Calu3 (cell line): ENCODE measurements at places on chromosomes 2 and 18.

GRCh38 chr18:34329840-34330239 lies 105.1 kb upstream of the NOL4 start:
- DNase-seq: no peak

- no peak for DNase-seq
These were observed 31.8 kb upstream of the RIOK3 start for GRCh38 chr18:23421277-23421676.

DNA sequence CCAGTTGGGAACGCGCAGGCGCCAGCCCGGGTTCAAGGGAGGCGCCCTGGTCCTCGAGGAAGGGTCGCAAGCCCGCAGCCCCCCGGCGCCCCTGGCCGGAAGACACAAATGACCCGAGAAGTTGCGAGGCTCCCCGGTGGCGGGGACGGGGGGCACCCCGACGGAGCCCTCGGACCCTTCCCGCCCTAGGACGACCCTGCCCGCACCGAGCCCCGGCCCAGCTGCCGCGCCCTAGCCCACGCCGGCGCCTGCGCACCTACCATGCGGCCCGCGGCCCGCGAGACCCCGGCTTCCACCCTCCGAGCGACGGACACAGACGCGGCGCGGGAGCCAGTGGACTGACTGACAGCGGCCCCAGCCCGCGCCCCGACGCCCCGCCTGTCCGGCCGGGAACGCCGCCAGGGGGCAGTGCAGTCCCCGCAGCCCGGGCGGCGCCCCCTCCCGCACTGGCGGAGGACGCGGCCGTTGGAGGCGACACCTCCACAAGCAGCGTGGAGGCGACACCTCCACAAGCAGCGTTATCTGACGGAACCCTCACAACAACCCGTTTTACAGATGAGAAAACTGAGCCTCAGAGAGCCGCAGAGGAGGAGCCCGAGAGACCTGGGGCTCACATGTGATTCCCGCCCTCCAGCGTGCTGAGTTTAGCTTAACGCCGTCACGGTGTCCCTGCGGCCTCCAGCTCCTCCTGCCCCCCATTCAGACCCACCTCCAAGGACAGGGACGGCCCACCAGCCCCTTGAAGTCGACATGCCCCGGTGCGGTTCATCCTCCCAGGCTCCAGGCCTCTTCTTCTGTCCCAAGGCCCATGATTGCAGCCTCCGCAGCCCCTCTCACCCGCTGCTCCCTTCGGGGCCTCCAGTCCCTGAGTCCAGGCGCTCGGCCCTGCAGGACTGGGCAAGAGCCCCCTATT lies at the start of gene NMUR1:
Gene NMUR1 (minus strand): TSS at position 347 of the 913 bp plus-strand sequence. CDS start 84 bp downstream, at position 263.
- DNase-seq: peak; percentile 73

DNA sequence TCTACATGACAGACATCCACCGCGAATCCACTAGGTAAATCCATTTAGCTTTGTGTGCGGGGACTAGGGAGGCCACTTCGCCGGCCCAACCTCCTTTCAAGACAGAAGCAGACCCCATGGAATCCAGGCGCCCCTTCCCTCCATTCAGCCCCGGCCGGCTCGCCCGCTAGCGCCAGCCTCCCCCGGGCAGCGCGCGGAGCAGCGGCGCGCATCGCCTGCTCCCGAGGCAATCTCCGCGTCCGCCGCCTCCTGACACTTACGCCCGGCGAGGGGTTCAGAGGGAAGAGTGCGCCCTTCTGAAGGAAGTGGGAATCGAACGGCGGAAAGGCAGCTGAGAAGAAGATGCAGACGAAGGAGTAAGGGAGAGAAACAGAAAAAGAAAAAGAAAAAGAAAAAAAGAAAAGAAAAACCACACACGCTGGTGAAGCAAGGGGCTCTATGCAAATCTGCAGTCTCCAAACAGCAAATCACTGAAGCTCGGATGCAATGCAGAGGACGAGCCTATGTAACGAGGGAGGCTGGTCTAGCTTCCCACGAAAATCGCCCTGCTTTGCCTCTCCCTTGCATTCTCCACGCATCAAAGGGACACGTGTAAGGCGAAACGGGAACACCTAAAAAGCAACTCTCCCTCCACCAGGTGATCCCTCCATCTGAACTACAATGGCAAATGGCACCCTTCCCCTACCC lies 684.4 kb downstream of the NRXN1 start:
- DNase-seq: no peak

GRCh38 chr2:85221067-85221691 lies 88.0 kb downstream of the TCF7L1 start:
- DNase-seq: no peak

DNA sequence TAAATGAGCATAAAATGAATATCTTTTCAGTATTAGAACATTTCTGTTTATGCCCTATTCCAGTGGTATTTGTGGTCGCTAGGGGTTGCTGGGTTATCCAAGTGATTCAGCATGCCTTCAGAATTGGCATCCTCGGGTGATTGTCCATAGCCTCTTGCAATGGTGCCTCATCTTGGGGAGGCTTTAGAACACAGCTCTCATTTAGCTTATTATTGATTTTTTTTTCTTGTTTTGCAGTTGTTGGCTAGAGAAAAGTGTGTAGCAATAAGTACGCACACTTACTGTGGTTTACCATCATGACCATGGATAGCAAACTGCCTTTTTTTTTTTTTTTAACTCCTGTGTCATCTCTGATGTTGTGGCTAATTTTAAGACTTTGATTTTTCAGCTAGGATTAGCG lies 33.6 kb downstream of the PLEKHA3 start:
- DNase-seq: no peak

DNA sequence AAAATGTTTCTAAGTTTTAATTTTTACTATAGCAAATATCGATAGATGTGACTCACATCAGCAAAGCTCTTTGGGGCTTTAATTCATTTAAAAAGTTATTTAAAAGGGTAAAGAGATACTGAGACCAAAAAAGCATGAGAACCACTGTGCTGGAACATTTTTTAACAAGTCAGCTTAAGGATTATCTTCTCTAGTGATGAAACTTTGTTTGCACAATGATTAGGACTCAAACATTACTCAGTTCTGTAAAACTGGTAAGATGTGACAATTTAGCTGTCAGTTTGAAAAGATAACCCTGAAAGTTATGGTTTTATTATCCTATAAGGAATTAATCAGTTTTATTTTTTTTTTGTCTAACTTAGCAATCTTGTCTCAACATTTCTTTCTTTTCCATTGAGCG lies 301.4 kb downstream of the TSN start:
- no peak for DNase-seq

- DNase-seq: no peak
These were observed 287.3 kb upstream of the HS6ST1 start for GRCh38 chr2:128605931-128606330.

DNA sequence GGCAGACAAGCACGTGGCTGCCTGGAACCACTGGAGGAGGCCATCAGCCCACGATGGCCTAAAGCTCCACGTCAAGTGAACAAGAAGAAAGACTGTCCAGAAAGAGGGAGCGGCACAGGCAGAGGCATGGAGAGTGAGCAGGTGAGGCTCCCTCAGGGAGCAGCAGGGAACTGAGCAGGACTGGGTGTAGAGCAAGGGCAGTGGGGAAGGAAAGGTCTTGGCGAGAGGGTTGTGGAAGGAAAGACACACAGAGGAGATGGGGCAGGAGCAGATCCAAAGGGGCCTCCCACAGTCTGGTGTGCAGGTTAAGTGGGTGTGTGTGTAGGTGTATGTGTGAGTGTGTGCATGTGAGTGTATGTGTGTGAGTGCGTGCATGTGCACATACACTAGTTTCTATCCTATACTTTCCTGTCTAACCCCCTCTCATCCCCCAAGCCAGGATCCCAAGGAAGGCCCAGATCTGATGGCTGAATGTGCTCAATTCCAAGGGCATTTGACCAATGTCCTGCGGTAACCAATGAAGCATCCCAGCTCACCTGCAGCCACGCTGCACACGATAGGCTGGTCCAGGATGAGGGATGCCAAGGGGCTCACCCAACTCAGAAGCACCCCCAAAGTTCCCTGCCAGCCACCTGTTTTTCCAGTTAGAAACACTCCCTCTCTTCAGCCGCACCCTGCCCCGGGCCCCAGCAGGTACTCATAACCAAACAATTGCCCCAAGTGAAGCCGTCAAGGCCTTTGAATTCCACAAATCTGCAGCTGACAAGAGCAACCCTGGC lies 262.5 kb upstream of the RAB6C start:
- DNase-seq: no peak

- peak; percentile 37 for DNase-seq
These were observed 214.9 kb upstream of the CHST9 start for GRCh38 chr18:27400001-27400400.

GRCh38 chr2:74201196-74201595 lies 2.8 kb downstream of the MTHFD2 start:
- DNase-seq: no peak

DNA sequence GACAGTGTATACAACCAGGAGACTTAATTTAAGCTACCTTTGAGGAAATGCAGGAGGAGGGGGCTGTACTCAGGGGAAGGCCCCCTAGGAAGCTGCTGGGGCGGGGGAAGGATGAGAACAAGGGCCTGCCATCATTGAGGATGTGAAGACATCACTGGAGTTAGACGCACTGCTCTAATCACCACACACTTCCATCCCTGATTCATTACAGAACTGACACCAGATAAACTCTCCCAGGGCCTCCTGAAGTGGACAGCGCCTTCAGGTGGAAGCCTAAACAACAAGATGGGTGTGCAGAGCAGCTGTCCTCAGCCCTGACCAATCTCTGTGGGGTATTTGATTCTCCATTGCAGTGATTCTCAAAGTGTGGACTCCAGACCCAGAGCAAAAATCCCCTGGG lies 30.6 kb upstream of the SLC35G4 start:
- DNase-seq: no peak

DNA sequence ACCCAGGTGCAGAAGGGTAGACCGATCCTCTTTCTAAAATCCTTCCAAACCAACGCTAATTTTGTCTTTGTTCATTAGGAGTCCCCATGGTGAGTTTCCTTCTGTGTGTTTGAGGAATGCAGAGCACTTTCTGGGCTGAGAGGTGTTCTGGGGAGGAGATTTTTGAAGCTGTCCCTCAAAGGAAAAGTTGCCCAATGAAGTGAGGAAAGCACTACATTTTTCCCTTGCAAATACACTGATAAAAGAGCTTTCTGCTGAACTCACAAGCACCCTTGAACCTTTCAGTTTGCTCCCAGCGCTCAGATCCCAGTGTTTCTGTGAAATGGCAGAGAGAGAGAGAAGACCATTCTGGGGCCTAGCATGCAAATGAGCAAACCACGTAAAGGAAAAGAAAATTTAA lies 299.6 kb upstream of the FANCL start:
- no peak for DNase-seq

DNA sequence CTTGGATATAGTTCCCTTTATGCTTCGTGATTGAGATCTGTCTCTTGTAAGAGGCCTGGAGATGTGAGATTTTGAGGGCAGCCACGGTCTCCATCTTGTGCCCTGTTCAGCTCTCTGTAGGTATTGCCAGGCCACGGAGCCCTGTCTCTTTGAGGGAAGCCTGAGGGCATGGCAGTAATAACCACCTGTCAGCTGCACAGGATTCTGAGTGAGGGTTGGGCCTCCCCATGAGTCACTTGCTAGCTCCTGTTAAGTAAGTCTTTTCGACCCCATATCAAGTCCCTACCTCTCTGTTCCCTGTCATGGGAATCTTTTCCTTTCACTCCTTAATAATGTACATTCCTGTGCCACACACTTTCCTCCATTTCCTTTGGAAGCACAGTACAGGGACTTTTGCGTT lies 20.4 kb downstream of the LYPD6B start:
- no peak for DNase-seq

- no peak for DNase-seq
These were observed 1.2 kb downstream of the CPO start for GRCh38 chr2:206940546-206940945.

GRCh38 chr2:158546412-158547144 lies 89.8 kb downstream of the PKP4 start:
- no peak for DNase-seq

DNA sequence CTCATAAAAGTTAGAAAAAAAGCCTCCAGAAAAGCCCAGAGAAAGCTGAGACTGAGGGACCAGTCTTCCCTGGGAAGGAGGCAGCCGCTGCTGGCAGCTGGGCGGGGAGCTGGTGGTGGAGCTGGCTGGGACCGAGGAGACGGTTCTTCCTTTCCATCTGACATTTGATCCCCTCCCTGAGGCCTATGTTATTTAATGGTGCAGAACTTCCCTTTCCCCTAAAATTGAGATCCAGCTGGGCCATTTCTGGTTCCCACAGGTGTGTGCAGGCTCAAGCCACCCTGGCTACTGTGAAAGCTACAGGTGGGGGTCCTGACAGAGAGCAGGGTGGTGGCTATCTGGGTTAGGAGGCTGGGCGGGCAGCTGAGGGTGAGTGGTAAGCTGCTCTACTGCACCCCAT lies 81.5 kb upstream of the FZD7 start:
- DNase-seq: no peak

GRCh38 chr2:66050392-66050791 lies 384.5 kb upstream of the MEIS1 start:
- DNase-seq: no peak

- no peak for DNase-seq
These were observed 36.3 kb downstream of the SMAD4 start for GRCh38 chr18:51066273-51066672.

DNA sequence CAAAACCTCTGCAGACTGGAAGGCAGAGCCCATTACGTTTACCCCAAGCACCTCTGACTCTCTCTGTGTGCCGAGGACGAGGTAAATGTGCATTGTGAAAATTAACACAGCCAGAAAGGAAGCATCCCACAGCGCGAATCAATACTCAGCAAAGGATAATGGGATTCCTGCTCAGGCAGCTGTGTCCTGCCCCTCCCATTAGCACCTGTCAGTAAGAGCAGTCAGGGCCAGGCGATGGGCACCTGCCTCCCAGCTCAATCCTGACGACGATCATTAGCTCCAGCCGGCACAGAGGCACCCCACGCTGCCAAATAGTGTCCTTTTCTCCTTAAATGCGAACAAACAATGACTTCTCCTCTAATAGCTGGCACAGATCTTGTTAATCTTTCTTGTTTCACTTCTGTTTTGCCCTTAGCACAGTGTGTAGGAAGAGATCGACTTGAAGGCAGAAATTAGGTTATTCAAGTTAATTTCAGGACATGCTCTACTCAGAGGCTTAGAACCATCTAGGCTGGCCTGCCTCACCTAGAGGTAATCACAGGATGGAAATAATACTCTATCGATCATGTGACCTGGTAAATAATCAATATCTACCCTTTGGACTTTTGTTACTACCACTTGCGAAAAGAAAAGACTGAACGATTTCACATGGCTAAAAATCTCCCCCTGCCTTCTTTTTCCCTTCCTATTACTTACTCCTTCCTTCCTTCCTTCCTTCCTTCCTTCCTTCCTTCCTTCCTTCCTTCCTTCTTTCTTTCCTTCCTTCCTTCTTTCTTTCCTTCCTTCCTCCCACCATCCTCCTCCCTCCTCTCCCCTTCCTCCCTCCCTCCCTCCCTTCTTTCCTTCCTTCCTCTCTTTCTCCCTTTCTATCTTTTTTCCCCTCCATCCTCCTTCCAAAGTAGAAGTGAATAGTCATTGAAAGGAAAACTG lies 487.9 kb upstream of the ID2 start:
- no peak for DNase-seq

DNA sequence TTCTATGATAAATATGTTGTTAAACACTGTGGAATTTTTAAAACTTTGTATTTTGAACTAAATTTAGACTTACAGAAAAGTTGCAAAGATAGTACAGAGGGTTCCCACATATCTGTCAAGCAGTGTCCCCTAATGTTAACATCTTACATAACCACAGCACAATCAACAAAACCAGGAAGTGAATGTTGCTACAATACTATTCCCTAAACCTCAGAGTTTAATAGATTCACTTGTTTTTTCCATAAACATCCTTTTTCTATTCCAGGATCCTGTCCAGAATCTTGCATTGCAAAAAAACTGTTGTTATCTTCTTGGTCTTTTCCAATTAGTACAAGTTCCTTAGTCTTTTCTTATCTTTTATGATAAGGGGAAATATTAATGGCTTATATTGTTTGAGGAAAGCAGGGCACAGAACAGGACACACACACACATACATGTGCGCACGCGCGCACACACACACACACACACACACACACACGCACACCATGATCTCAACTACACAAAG lies 251.1 kb upstream of the TRIB2 start:
- DNase-seq: no peak
